ENCODE measurements at places on chromosomes 2 and 18.

- no peak for DNase-seq
Observed at GRCh38 chr18:34838669-34839068, 128.6 kb downstream of the DTNA start.

DNA sequence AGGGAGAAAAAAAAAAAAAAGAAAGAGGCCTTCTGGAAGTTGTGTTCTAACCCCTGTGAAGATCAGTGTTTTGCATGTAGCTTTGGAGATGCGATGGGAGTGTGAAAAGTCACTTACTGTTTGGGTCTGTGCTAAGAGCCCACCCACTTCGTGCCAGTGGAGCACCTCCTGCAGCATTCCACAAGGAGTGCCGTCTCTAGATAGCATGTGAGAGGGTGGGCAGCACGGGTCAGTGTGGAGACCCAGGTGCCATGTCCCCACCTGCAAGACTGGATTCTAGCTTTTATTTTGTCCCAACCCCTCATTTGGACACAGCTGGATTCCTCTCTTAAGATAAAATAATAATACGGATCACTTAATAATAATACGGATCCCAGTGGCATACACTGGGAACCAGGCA, 12.5 kb upstream of the TMEM185B start:
- no peak for DNase-seq

DNA sequence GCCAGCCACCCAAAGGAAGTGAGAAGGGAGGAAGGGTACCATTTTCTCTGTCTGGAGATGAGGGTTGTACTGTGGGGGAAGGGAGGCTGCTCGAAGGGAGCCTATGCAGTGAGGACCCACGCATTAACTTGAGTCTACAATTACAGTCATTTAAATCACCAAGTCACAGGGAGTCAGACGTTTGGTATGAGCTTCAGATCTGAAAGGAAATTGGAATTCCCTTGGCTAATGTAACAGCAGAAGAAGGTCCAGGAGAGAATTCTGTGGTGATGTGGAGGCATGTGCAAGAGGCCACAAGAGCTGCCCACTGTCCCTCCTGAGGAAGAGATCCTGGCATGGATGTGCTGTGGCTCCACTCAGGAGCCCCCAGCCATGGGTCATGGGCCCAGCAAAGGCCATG, 22.5 kb downstream of the DAPL1 start:
- no peak for DNase-seq

DNA sequence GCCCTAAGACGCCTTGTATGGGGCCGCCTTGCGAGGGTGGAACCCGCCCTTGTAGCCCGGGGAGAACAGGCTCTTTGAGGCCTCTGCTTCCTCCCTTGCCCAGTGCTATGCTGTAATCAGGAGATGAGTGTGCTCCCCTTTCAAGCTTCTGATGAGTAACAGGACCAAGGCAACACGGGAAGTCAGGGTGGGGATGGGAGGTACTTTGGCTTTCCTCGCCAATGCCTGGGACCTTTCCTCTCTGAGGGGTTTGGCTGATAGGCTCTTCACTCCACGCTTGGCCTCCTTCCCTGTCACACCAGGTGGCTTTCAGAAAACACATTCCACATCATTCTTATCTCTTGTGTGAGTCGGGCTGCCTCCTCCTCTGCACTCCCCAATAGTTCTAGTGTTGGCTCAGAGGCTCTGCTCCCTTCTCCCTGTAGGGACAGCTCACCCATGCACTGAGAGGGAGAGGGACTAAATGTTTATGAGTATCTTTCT, 223.7 kb upstream of the TRIB2 start:
- DNase-seq, result no peak

- DNase-seq, result peak; percentile 75
Observed at GRCh38 chr18:13813271-13813849, 10.6 kb upstream of the MC5R start.

DNA sequence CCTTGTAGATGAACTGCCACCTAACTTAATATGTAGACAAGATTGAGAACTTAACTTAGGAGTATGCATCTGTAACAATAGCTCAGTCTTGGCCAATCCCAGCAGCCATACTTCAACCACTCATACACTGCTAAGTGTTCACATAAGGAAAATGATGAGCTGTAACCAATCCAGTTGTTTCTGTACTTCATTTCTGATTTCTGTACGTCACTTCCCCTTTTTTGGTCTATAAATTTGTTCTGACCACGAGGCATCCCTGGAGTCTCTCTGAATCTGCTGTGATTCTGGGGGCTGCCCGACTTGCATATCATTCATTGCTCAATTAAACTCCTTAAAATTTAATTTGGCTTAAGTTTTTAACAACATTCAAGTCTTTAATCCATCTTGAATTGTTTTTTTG, 6.4 kb downstream of the SH3YL1 start:
- DNase-seq, result no peak

DNA sequence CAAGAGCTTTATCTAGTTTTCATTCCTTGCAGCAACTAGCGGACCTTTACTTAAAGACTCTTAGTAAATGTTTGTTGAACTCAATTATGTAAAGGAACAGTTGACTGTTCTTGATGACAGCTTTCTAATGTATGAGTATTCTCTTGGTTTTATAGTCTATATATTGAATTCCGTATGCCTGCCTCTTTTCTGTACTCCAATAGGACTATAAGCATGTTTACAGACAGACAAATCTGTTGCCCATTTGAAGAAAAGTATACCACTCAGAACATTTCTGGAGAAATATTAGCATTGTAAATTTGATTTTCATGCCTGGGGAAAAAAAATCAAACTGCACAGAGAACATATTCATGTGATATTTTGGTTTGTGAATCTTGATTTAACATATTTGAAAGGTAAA, 109.5 kb downstream of the LRRTM1 start:
- DNase-seq, result no peak

DNA sequence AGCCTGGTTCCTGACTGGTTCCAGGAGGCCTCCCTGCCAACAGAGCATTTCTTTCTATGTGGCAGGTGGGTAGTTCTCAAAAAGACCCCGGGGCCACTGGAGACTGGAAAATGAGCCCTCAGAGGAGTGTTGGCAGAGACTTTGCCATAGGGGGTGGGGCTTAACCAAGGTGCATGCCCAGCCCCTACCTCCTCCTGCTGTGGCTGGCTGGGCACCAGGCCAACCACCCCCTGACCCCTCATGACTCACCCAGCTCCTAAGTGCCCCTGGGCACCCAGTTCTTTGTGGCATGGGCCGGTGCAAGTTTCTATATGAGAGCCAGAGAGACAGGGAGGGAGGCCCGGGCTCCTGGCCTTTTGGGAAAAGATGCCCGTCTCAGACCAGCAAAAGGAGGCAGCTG, 98.2 kb upstream of the SMAD2 start:
- DNase-seq, result no peak

DNA sequence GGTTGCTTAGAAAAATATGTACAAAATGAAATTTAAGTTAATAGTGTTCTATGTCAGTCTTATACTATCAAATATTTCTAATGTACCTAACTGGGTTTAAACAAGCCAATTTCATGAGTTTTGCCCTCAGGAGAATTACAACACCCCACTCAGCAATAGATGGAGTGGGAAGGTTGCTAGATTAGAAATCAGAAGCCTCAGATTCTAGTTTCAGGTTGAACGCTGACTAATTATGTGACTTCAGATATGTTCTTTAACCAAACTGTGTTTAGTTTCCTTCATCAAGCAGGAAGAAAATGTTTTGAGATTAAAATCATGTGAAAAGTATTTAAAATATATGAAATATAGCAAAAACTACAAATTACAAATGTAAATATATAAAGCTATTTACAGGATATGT, 133.8 kb upstream of the KCNH7 start:
- no peak for DNase-seq

DNA sequence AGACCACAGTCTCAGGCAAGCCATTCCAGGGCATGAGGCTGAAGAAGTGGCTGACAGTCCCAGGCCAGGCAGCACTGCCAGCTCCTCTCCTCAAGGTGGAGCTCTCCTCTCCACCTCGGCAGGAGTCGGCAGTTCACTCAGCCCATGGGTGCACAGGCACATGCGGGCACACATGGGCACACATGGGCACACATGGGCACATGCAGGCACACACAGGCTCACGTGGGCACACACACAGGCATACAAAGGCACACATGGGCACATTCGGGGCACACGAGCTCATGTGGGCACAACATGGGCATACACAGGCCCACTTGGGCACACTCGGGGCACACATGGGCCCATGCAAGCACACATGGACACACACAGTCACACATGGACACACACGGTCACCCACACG, 65.3 kb upstream of the TAF1B start:
- no peak for DNase-seq

GRCh38 chr2:209512971-209513370, 89.1 kb downstream of the MAP2 start:
- DNase-seq, result no peak

GRCh38 chr2:136962105-136962725, 196.9 kb downstream of the THSD7B start:
- no peak for DNase-seq

GRCh38 chr18:73283788-73284187, 416.0 kb upstream of the NETO1 start:
- peak; percentile 51 for DNase-seq

DNA sequence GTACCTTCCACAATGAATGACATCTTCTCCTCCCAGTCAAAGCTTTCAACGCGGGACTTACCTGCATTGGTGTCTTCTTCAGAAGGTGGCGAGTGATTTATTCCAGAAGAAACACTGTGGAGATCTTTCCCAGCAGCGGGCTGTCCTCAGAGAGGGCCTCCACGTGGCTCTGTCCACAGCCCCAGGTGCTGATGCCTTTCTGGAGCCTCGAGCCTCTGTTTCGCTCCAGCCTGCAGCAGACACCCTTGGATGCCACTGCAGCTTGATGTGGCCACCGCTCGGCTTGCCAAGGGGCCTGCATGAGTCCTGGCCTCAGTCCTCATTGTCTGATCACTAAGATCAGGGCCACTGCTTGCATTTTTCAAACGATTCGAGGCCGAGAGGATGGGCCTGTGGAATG, 46.6 kb upstream of the GALR1 start:
- peak; percentile 35 for DNase-seq

DNA sequence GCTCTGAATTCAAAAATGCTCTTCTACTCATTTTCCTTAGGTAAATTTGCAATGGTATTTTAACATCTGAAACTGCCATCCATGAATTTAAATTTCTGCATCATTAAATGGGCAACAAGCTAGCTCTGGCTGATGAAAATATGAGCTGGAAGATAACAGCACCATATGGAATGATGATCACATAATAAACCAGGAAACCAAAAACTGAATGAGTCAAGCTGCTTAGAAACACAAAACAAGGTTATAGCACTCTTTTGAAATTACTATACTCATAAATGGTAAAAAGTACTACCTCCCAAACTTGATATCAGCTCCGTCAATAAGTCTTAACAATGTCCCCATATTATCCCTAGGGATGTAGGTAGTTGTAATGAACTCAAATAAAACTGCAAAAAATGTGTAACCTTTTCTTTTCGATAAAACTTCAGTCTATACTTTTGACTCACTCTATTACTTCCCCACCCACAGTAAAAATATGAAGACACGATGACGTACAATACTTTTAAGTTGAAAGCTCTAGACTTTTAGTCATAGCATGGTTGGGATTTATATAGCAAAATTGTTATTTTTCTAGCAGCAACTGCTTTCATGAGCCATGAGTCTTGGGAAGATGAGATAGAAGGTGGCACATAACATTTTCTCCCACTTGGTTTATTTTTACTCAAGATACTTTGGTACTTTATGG, 396.7 kb downstream of the CDH2 start:
- DNase-seq, result no peak

DNA sequence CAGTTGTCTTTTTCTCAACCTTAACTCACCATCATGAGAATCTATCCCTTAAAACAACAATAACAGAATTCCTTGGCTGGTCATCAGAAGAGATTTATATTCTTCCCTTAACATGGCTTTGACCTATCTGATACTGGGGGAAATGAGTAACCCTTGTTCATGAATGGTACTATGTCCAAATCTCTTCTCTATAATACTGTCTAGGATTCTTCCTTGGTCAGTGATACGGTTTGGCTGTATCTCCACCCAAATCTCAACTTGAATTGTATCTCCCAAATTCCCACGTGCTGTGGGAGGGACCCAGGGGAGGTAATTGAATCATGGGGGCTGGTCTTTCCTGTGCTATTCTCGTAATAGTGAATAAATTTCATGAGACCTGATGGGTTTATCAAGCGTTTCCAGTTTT, 282.0 kb upstream of the SIX2 start:
- no peak for DNase-seq

DNA sequence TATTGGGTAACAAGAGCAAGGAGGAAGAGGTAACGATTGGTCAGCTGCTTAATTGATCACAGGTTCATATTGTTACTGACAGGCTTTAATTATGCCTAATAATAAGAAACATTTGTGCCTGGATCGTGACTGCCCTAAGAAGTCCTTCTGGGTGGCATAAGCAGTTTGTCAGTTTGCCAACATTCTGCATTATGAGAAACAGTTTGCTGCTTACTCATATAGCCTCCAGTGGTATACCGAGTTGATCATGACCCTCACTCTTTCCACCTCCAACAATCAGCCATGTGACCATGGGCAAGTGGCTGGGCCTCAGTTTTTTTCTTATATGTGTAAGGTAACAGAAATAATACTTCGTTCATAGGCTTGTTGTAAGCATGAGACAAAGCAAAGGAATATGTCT, 96.6 kb upstream of the CABLES1 start:
- DNase-seq, result no peak

DNA sequence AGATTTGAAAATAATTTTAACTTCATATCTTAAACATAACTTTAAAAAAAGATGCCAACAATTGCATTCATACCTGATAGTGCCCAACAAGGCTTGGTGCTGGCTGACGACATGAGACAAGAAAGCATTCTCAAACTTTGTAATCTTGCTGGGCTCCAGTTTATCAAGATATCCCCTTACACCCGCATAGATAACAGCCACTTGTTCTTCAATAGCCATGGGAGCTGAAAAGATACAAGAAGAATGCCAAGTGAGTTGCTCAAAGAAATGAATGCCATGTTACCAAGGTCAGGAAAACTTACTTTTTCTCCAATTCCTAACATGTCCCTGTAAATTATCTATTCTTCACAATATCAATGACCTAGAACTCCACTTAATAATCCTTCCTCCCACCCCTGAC, 12.4 kb upstream of the PSTPIP2 start:
- no peak for DNase-seq

GRCh38 chr2:162524192-162524591, 180.3 kb downstream of the GCA start:
- peak; percentile 4 for DNase-seq

GRCh38 chr18:76594966-76595365, 99.9 kb upstream of the ZNF516 start:
- DNase-seq, result no peak
